Fibroblast of skin of right biceps (primary cell): ENCODE measurements at places on chromosomes 11 and 22.

GRCh38 chr11:130888790-130889189, 27.5 kb downstream of the SNX19 start:
- DNase-seq, result no peak

DNA sequence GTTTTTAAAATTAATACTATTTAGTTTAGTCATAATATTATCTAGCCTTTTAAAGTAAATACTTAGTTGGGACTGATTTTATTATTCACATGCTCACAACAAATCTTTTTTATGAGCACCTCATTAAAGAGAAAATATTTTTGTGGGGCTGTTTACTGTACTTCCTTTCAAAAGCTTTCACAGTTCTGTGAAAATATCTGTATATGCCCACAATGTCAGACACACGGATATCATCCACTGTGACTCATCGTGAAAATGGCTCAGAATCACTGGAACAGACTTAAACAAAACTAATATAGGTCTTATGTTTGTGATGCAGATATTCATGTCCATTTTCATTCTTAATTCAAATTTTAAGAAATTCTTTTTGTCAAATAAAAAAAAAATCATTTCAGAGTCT, 305.2 kb downstream of the RAB38 start:
- DNase-seq, result peak; percentile 6

DNA sequence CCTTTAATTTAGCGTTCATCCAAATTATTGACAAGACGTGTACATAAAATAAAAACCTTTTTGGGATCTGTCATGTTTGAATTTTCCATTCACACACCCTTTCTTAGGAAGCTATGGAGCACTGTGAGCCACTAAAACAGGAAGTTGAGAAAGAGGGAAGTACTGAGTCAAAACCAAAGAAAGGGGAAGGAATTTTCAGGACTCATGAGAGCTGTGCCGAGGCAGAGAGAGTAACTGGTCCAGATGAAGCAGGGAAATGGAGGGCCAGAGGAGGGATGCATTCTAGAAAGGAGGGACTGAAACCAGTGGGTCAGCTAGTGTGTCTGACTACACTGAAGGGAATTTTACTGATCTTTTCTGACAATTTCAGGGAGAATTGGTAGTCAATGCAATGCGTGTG, 24.9 kb downstream of the APLP2 start:
- DNase-seq, result no peak

GRCh38 chr11:2992997-2993325, 832 bp upstream of the NAP1L4 start:
- no peak for DNase-seq

GRCh38 chr11:67043572-67044349, 12.9 kb upstream of the RHOD start:
- peak; percentile 35 for DNase-seq

DNA sequence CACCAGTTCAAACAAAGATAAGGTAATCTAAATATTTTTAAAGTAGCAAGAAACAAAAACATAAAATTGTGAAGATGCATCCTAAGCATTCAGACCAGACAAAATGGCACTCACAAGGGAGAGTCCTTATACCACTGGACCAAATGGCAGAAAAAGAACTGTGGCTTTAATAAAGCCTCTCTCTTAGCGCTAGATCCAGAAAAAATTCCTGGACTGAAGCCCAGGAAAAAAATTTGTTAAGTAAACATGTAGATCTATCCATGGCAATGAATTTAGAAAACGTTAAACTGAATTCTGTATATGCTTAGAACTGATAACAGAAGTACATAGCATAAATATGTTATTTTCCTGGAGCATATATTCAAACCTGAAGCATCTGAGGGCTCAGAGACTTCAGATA, 11.8 kb upstream of the CD59 start:
- peak; percentile 63 for DNase-seq

DNA sequence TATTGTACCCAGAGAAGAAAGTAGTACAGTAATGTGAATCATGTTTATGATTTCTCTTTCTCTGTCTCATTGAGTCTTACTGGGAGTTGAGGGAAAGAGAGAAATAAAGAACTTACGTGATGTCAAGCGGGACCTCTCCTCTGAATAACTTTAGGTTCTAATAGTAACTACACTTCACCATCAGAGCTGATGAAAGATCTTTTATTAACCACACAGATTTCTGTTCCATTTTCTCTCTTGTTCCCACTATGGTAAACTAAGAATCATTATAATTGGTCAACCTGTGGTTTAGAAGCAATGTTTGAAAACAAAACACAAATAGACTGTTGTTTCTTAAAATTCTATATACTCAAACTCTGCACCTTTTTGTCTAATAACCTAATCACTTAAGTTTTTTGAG, 142.3 kb downstream of the ELP4 start:
- no peak for DNase-seq

- DNase-seq, result no peak
Measured at GRCh38 chr11:117039900-117040299, 58.3 kb downstream of the SIK3 start.

DNA sequence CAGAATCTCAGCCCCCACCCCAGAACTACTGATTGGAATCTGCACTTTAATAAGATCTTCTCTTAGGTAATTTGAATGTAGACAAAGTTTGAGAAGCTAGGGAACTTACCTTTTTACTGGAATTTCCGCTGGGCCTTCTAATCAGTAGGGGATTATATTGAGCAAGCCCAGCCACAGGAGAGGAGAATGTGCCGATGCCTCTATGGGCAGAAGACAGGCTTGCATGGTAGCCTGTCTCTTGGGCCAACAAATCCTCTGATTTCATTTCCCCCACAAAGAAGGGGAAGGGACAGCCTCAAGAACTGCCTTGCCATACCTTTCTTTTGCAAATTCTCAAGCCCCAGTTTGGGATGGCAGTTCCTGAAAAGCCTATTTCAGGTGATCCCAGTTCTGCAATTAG, 163.4 kb upstream of the BDNF start:
- no peak for DNase-seq

DNA sequence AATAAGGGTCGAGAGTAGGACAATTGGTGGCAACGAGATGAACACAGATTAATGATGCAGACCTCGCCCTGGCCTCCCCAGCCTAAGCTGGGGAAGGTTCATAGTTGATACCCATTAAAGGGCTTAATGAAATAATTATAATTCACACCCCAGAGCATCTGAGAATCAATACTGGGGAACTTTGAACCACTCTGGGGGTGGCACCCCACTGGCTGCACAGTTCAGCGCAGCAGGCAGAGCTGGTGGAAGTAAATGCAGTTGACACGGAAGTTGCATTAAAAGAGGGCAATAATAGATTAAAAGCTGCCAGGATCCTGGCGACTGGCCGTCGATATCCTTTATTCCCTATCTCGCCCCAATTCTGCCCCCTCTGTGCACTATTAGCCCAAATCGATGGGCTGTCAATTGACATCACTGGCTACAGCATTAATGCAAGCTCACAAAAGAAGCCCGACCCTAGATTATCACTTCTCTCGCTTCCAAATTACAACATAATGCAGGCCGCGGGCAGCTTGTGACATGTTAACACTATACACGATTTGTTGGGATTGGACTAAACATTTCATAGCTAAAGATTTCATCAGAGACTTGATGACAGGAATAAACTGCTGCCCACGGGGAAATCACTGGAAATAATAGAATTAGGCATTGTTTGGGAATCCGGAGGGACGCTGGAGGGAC, 14.5 kb downstream of the HSPA8 start:
- DNase-seq, result no peak

GRCh38 chr11:111918390-111919256, at the start of gene C11orf52:
C11orf52 (plus strand) TSS chr11:111918913; CDS start chr11:111918973, 60 bp downstream.
- peak; percentile 62 for DNase-seq

DNA sequence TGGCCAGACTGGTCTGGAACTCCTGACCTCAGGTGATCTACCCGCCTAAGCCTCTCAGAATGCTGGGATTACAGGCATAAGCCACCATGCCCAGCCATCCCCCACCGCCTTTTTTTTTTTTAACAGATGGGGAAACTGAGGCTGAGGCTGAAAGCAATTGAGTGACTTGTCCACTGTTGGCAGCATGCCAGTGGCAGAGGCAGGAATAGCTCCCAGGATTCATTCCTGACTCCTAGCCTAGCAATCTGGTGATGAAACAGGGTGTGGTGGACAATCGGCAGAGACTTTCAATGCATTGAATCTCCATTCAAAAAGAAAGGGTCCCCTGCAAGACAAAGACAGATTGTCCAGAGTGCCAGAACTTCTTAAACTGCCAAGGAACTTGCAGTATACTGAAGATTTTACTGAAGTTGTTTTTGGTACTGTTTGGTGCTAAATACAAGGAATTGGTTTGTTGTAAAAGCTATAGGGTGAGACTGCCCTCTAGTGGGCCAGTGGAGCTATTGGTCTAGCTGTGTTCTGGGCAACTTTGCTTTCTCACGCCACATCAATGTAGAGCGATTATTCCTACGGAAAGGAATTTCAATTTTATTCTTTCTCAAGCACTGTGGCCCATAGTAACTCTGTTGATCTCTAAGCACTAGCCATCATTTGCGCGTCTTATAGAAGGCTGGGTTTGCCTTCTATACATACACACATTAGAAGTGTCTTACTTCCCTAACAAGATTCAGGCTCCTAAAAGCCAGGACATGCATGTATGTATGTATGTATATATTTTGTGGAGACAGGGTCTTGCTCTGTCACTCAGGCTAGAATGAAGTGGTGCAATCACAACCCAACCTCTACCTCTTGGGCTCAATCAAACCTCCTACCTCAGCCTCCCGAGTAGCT, 21.0 kb downstream of the C22orf31 start:
- peak; percentile 87 for DNase-seq

GRCh38 chr22:42766860-42767259, 46.2 kb upstream of the A4GALT start:
- no peak for DNase-seq

DNA sequence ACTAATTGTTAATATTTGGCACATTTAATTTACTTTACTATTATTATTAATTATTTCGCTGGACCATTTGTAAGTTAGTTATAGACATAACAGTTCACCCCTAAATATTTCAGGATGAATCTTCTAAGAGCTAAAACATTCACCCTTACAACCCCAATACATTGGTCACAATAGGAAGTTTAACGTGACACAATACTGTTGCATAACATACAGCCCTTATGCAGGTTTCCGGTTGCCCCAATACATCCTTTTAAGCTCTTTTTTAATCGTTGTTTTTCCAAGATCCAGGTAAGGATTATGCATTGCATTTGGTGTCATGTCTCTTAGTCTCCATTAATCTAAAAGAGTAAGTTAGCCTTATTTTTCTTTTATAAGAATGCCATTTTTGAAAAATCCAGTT, 71.2 kb downstream of the HSD17B12 start:
- no peak for DNase-seq

DNA sequence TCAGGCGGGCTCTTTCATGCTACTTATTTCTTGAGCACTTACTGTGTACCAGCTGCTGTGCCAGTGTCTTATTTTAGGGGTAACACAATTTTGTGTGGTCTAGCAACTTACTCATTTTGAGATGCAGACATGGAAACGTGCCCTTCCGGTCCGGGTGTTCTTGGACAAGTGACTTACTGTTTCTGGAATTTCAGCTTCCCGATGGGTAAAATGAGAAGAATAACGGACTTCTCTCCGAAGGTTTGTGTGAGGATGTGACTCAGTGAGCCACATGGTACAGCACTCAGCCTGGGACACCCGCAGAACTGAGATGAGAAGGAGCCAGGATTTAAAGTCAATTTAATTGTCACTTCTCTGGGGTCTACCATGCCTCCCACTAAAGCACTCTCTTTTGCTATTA, 114.5 kb upstream of the SYT13 start:
- DNase-seq, result peak; percentile 87

- peak; percentile 76 for DNase-seq
Measured at GRCh38 chr22:26364066-26365015, 64.7 kb upstream of the ASPHD2 start.

DNA sequence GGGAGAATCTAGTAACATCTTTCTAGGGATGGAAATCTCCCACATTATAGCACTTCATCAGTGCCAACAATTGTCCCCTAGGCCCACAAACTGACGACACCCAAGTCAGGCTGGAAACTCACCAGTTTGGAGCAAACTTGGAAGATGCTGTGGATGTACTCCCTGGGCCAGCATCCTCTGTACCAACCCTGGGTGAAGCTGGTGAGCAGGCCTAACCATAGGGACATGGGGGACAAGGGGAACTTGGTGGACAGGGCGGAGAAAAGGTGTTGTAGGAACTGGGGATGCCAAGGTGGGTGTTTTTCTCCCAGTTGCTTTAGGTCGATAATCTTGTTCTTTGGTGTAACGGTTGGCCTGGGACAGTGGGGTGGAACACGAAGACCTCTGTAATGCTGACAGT, 42.2 kb downstream of the DRG1 start:
- DNase-seq, result no peak

GRCh38 chr11:21415606-21416005, 746.2 kb downstream of the NELL1 start:
- DNase-seq, result no peak

DNA sequence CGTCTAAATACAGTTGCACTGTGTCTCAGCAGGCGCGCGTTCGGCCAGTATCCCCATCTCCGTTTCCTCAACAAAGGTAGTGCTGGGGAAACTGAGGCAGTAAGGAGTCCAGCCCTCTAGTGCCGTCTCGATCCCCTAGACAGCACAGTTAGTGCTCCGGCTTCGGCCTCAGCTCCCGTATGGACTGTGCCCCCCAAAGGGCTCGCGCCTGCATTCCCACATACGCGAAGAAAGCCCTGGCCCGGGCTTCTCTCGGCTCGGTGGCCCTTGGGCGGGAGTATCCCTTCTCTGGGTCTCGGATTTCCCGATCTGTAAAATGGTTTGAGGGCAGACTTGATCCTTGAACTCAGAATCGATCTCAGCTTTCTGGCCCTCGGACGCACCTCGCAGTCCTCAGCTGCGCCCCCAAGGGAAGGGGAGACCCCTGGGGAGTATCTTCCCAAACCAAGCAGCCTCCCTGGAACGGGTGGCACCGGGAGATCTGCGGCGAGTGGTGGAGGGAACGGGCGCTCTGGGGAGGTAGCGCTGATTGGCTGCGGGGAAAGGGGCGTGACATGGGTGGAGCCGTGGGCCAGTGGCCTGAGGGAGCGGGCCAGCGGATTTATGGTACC, 759 bp upstream of the PEX16 start:
- peak; percentile 67 for DNase-seq

GRCh38 chr11:15280393-15280792, 165.7 kb downstream of the INSC start:
- DNase-seq, result no peak

GRCh38 chr11:105149477-105149876, 9.9 kb upstream of the CARD18 start:
- DNase-seq, result no peak

DNA sequence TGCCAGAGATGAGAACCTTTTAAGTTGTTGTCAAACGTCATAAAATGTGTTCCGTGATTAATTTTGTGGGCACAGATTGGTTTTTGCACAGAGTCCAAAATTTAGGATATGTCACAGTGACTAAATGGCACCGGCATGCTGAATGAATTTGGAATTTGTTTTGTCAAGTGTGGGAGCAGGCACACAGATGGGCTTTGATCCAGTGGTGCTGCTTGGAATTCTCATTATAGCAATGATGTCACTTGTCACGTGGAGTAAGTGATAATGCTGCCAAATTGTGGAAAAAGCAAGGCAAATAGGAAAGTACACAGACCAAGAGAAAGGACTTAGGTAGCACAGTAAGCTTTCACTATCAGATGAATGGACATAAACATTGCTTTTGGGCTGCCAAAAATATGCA, 8.0 kb upstream of the LIN7C start:
- peak; percentile 68 for DNase-seq
